ENCODE measurements at places on chromosomes 3 and 15. TPM values are rescaled to one million over a fixed set of nuclear protein-coding genes. Genes with fewer than 3 reads are reported as not detected.

- no peaks in the 10 kb centered on the region for H3K36me3 ChIP-seq
- H3K4me1 ChIP-seq, result no peaks in the 10 kb centered on the region
- no peak overlapping the region for H3K27ac ChIP-seq
- DNase-seq, result no peak
- no peaks in the 10 kb centered on the region for H3K27me3 ChIP-seq
Observed at GRCh38 chr3:119809249-119810017, 27.5 kb downstream of the NR1I2 start.

Gene DNASE1L3
- 47.0 TPM for total RNA-seq

DNA sequence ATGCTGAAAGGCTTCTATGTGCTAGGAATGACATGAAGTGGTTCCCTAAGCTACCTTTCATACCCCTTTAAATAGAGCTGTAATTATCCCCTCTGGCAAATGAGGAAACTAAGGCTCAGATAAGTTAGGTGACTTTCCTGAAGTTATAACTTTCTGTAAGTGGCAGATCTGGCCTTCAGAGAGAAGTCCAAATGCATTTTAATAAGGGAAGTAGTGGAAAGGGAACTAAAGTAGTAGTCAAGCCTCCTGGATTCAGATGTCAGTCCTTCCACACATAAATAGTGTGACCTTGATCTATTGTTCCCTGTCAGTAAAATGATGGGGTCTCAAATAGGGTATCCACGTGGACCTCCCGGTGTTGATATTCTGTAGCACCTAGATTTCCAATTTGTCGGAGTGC, 277.7 kb downstream of the EDEM1 start:
- no peak for DNase-seq
- H3K27ac ChIP-seq, result no peak overlapping the region
- H3K36me3 ChIP-seq, result no peaks in the 10 kb centered on the region
- H3K4me1 ChIP-seq, result no peaks in the 10 kb centered on the region
- H3K27me3 ChIP-seq, result no peaks in the 10 kb centered on the region

- DNase-seq, result no peak
- no peaks in the 10 kb centered on the region for H3K4me1 ChIP-seq
- no peak overlapping the region for H3K4me3 ChIP-seq
- H3K27ac ChIP-seq, result no peak overlapping the region
Observed at GRCh38 chr3:124064050-124064449, 72.1 kb upstream of the ROPN1 start.

Gene PRR20G
- not detected for total RNA-seq

- H3K27me3 ChIP-seq, result no peaks in the 10 kb centered on the region
- no peaks in the 10 kb centered on the region for H3K36me3 ChIP-seq
- H3K4me3 ChIP-seq, result no peak overlapping the region
- no peak overlapping the region for H3K27ac ChIP-seq
- no peaks in the 10 kb centered on the region for H3K4me1 ChIP-seq
Observed at GRCh38 chr3:69659180-69659910, 79.9 kb upstream of the MITF start.

- no peaks in the 10 kb centered on the region for H3K4me1 ChIP-seq
- no peak for DNase-seq
- H3K36me3 ChIP-seq, result no peaks in the 10 kb centered on the region
Observed at GRCh38 chr3:7744850-7745249, 756.8 kb upstream of the LMCD1 start.

DNA sequence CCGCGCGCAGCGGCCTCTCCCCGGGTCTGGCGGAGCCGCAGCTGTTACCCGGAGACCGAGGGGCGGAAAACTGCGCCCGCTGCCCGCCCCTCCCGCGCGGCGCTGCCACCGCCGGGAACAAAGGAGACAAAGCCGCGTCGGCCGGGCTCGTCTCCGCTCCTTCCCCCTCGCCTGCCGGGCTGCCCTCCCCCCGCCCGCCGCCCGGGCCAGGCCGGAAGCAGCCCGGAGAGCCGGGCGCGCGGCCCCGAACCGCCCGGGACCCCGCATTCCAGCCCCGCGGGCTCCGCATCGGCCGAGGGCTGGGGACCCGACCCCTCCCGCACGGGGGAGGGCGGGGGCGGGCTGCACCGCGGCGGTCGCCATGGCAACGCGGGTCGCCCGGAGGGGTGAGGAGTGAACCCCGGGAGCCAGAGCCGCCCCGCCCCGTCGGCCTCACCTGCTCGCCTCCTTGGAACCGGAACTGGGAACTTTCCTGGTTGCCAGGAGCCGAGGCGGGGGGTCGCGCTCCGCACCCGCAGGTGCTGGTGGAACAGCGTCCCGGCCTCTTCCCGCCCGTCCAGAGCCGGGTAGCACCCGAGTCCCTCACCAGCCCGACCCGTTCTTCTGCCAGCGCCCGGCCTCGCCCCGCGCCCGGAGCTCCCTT, 448 bp downstream of the PLXNB1 start:
- peak overlapping the region; percentile 82 for H3K4me3 ChIP-seq
- DNase-seq, result peak; percentile 41
- no peaks in the 10 kb centered on the region for H3K36me3 ChIP-seq
- H3K27me3 ChIP-seq, result no peaks in the 10 kb centered on the region
- H3K4me1 ChIP-seq, result peaks cover 3% of the 10 kb centered on the region
- peak overlapping the region; percentile 95 for H3K27ac ChIP-seq

GRCh38 chr3:179695672-179696313, 43.0 kb downstream of the USP13 start:
- no peak overlapping the region for H3K4me3 ChIP-seq
- no peak for DNase-seq
- no peaks in the 10 kb centered on the region for H3K27me3 ChIP-seq
- no peak overlapping the region for H3K27ac ChIP-seq
- no peaks in the 10 kb centered on the region for H3K4me1 ChIP-seq

- H3K27me3 ChIP-seq, result no peaks in the 10 kb centered on the region
- no peak for DNase-seq
- no peak overlapping the region for H3K27ac ChIP-seq
- H3K4me1 ChIP-seq, result no peaks in the 10 kb centered on the region
- no peak overlapping the region for H3K4me3 ChIP-seq
Observed at GRCh38 chr15:83657549-83657948, 3.6 kb downstream of the ADAMTSL3 start.

Gene CSPG5
- total RNA-seq, result not detected

Gene IGDCC3
- total RNA-seq, result not detected

Data from Peyer's patch (tissue), 4 donors.